ENCODE measurements at places on chromosomes 2 and 18. TPM values are rescaled to one million over a fixed set of nuclear protein-coding genes. Genes with fewer than 3 reads are reported as not detected.

XDH gene
- total RNA-seq, result not detected

DCTN1 gene
- total RNA-seq, result 95.0 TPM

GKN1 gene
- not detected for total RNA-seq

GNLY gene
- not detected for total RNA-seq

ADRA2B gene
- total RNA-seq, result not detected

SCN7A gene
- not detected for total RNA-seq

ADD2 gene
- not detected for total RNA-seq

SLC9A4 gene
- not detected for total RNA-seq

FHOD3 gene
- 23.4 TPM for total RNA-seq

PAX8 gene
- 0.90 TPM for total RNA-seq

KIF5C gene
- total RNA-seq, result 8.3 TPM

- peak; percentile 36 for DNase-seq
- H3K4me1 ChIP-seq, result no peaks in the 10 kb centered on the region
- no peaks in the 10 kb centered on the region for H3K36me3 ChIP-seq
- H3K27me3 ChIP-seq, result no peaks in the 10 kb centered on the region
- H3K4me3 ChIP-seq, result no peak overlapping the region
Measured at GRCh38 chr18:58397385-58398132, 231.3 kb downstream of the ALPK2 start.

- no peaks in the 10 kb centered on the region for H3K27me3 ChIP-seq
- no peak for DNase-seq
- H3K36me3 ChIP-seq, result no peaks in the 10 kb centered on the region
- H3K4me3 ChIP-seq, result no peak overlapping the region
Measured at GRCh38 chr18:23380001-23380550, 73.0 kb upstream of the RIOK3 start.

DNA sequence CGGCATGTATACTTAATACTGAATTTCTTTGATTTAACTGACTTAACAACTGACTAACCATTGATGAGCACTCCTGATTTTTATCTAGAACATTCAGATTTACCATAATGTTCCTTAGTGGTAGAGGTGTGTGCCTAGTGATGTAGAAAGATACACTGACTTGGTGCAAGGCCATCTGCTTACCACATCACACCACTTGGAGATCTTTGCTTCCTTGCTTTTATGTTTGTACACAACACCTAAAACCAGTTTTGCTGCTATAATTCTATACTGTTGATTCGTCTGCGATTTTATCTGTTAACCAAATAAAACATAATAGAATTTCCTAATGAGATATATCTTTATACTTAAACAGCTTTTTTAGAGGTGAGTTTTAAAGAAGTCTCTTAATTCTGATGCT, 3.9 kb upstream of the FARP2 start:
- peaks cover 33% of the 10 kb centered on the region for H3K4me1 ChIP-seq
- H3K27me3 ChIP-seq, result no peaks in the 10 kb centered on the region
- no peak overlapping the region for H3K4me3 ChIP-seq

DNA sequence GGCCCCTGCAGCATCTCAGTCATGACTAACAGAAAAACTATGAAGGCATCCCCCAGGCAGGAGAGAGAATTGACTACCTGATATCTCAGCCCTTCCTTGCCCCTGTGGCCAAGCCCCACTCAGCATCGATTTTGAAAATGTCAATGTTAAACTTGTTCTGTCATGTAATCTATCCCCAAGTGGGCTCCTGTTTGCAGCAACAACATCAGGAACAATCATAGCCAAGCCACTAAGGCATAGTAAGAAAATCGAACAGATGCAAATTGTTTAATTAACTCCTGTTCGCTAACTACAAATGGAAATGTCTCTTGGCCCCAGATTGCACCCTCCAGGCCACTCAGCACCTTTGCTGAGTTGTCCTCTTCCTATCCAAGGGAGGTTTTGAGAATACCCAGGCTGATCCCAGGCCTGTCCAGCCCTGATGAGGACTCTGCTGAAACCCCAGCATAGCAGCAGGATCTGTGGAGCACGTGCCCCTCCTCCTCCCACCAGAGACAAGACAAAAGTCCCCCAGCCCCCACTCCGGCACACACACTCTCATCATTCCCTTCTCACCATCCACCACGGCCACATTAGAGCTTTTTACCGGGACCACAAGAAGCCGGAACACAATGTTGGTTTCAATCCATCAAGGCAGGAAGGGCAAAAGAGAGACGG, 150.1 kb downstream of the TNS1 start:
- no peaks in the 10 kb centered on the region for H3K27me3 ChIP-seq
- H3K4me1 ChIP-seq, result no peaks in the 10 kb centered on the region
- no peaks in the 10 kb centered on the region for H3K36me3 ChIP-seq
- H3K27ac ChIP-seq, result no peak overlapping the region
- DNase-seq, result no peak

DNA sequence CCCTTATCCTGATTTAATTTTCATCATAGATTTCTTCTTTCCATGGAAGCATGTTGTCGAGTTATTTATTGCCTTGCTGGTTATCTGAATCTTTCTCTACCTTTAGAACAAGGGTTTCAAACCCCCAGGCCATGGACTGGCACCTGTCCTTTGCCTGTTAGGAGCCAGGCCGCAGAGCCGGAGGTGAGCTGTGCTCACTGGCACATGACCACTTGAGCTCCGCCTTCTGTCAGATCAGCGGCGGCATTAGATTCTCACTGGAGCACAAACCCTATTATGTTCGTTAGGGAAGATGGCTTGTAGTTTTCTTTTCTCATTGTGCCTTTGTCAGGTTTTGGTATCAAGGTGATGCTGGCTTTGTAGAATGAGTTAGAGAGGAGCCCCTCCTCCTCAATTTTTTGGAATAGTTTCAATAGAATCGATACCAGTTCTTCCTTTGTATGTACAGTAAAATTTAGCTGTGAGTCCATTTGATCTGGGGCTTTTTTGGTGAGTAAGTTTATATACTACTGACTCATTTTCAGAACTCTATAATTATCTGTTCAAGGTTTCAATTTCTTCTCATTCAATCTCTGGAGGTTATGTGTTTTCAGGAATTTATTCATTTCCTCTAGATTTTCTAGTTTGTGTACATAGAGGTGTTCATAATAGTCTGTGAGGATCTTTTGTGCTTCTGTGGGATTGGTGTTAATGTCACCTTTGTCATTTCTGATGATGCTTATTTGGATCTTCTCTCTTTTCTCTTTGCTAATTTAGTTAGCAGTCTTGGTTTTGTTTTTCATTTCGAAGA, 668.0 kb upstream of the FAM98A start:
- H3K4me1 ChIP-seq, result no peaks in the 10 kb centered on the region
- no peak overlapping the region for H3K27ac ChIP-seq
- no peak overlapping the region for H3K4me3 ChIP-seq

- H3K27ac ChIP-seq, result no peak overlapping the region
- H3K4me1 ChIP-seq, result no peaks in the 10 kb centered on the region
- no peaks in the 10 kb centered on the region for H3K36me3 ChIP-seq
- no peak for DNase-seq
- no peaks in the 10 kb centered on the region for H3K27me3 ChIP-seq
- no peak overlapping the region for H3K4me3 ChIP-seq
Measured at GRCh38 chr18:49550621-49551339, 11.1 kb upstream of the LIPG start.

- H3K4me3 ChIP-seq, result no peak overlapping the region
- H3K4me1 ChIP-seq, result no peaks in the 10 kb centered on the region
- no peaks in the 10 kb centered on the region for H3K27me3 ChIP-seq
- no peak overlapping the region for H3K27ac ChIP-seq
Measured at GRCh38 chr18:26511339-26512071, 36.8 kb downstream of the KCTD1 start.

DNA sequence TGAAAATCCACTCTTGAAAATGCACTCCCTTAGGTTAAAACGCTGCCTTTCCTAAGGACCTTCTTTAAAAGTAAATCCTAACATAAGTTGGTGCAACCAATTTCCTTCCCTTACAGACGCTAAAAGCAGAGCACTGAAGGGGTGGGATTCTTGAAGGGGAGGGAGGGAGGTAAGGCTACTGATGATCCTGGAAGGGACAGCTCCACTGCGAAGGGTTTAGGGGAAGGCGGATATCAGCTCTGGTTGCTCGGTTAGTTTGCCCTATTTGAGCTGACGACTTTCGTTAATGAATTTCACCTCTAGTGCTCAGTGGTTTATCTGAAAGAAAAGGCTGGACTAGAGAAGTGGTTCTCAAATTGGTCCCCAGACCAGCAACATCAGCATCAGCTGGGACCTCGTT, 49.7 kb upstream of the SIGLEC15 start:
- peaks cover 28% of the 10 kb centered on the region for H3K4me1 ChIP-seq
- no peaks in the 10 kb centered on the region for H3K36me3 ChIP-seq
- no peak for DNase-seq
- H3K4me3 ChIP-seq, result peak overlapping the region; percentile 71

DNA sequence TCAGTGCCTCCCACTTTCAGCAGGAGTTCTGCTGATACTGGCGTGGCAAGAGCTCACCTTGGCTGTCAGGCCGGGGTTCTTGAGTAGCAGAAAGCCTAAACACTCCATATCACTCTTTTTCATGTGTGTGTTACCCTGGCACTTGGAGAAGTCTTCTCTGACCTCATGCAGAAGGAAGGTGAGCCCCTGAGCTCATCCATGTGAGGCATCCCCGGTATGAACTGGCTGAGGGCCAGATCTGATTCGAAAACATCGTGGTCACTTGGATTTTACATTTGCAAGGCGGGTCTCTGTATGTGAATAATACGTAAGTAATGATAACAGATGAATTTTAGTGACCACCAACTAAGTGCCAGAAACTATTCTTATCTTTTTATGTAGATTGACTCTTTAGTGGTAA, 93.6 kb downstream of the RAPGEF4 start:
- no peaks in the 10 kb centered on the region for H3K27me3 ChIP-seq
- no peak overlapping the region for H3K27ac ChIP-seq
- no peaks in the 10 kb centered on the region for H3K36me3 ChIP-seq
- H3K4me3 ChIP-seq, result no peak overlapping the region
- H3K4me1 ChIP-seq, result no peaks in the 10 kb centered on the region

- H3K36me3 ChIP-seq, result no peaks in the 10 kb centered on the region
- no peak overlapping the region for H3K27ac ChIP-seq
- no peak for DNase-seq
- H3K4me3 ChIP-seq, result no peak overlapping the region
- H3K27me3 ChIP-seq, result no peaks in the 10 kb centered on the region
Measured at GRCh38 chr18:8899000-8899399, 193.6 kb downstream of the MTCL1 start.

DNA sequence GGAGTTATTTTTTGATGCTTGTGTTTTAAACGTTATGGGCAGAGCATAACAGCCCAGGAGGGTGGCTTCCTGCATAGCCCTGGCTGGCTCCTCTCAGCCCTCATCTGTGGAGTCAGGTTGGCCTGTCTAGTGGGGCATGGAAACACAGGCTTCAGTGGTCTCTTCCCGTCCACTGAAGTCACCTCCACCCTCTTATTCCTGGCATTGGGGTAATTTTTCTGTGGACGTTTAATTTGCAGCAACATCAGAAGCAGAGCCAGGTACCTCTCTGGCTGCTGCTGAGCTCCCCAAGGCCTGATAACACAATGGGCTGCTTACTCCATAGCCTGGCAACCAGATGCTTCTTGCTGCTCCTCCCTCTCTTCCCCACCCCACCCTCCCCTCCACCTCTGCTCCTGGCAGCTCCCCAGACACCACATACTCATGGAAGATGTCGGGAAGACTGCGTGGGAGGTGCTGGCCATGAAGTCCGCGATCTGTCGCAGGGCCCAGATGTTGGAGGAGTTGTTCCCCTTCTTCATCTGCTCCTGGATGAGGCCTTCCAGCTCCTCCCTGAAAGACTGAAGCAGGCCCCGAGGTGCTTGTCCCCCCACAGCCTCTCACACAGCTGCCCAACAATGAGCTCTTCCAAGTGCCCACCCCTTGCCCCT, 64.0 kb downstream of the ADD2 start:
- H3K27ac ChIP-seq, result no peak overlapping the region
- H3K4me3 ChIP-seq, result no peak overlapping the region
- H3K27me3 ChIP-seq, result no peaks in the 10 kb centered on the region
- H3K4me1 ChIP-seq, result no peaks in the 10 kb centered on the region

GRCh38 chr2:150431561-150432311, 55.7 kb downstream of the RND3 start:
- DNase-seq, result no peak
- no peak overlapping the region for H3K4me3 ChIP-seq
- no peaks in the 10 kb centered on the region for H3K4me1 ChIP-seq
- no peak overlapping the region for H3K27ac ChIP-seq

DNA sequence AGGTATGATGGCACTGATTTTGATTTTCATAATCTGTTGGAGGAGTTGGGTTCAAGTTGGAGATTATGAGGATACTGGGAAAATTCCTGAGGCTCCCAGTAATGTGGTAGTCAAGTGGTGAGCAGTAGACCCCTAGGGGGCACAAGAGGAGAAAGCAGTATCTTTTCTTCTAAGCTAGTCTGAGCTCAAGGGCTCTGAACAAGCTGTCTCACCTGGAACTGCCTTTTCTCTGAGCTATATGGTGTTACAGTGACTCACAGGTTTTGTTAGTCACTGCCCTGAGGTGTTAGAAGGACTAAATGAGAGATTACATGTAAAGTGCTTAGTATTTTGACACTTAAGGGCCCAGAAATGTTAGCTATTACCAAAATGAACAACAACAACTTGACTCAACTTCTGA, 42.2 kb downstream of the CD302 start:
- no peak for DNase-seq
- no peaks in the 10 kb centered on the region for H3K27me3 ChIP-seq
- H3K4me1 ChIP-seq, result peaks cover 22% of the 10 kb centered on the region
- H3K4me3 ChIP-seq, result no peak overlapping the region
- peaks cover 78% of the 10 kb centered on the region for H3K36me3 ChIP-seq
- no peak overlapping the region for H3K27ac ChIP-seq

- H3K4me1 ChIP-seq, result no peaks in the 10 kb centered on the region
- no peaks in the 10 kb centered on the region for H3K36me3 ChIP-seq
- H3K27me3 ChIP-seq, result no peaks in the 10 kb centered on the region
- no peak overlapping the region for H3K4me3 ChIP-seq
- no peak overlapping the region for H3K27ac ChIP-seq
Measured at GRCh38 chr2:50419778-50420177, 612.2 kb downstream of the NRXN1 start.

DNA sequence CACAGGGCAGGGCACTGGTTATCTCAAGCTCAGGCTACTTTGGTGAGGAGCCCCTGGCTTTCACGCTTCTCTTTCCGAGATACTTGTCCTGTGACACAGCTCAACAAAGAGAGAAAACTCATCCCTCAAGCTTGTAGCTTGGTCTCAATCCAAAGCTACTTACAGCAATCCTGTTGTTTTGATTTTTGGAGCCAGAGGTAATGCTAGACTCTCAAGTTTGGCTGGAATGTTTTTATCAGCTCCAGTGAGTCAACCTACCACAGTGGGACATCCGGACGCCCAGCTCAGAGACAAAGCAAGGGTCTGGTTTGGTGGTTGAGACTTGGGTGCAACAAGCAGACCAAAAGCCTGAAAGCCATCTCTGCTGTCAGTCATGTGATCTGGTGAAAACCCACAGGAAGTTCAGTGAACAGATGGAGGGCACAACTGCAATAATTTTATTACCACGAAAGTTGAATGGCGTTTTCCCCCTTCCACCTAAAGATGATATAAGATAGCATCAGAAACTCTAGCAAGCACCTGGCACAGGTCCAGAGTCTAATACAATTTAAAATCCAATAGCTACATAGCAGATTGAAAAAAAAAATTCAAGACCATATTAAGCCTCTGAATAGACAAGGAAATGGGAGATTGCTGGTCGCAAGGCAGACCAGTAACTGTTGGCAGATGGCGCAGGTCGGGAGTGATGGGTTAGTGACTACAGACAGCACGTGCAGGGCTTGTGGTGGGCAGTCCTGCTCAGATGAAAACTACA, 102.3 kb upstream of the SMAD7 start:
- H3K27ac ChIP-seq, result no peak overlapping the region
- no peaks in the 10 kb centered on the region for H3K36me3 ChIP-seq
- no peak for DNase-seq
- no peak overlapping the region for H3K4me3 ChIP-seq
- no peaks in the 10 kb centered on the region for H3K4me1 ChIP-seq
